ENCODE measurements at places on chromosomes 6 and 20.

DNA sequence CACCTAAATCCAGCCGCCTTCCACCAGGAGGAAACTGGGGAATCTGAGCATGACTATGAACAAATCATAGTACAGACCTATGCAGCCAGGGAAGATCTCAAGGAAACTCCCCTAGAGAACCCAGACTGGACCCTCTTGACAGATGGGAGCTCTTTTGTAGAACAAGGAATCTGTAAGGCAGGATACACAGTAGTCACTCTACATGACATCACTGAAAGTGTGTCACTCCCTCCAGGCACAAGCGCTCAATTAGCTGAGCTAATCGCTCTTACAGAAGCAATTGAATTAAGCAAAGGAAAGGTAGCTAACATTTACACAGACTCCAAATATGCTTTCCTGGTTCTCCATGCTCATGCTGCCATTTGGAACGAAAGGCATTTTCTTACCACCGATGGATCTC, 36.8 kb downstream of the PLN start:
- no peak for DNase-seq

DNA sequence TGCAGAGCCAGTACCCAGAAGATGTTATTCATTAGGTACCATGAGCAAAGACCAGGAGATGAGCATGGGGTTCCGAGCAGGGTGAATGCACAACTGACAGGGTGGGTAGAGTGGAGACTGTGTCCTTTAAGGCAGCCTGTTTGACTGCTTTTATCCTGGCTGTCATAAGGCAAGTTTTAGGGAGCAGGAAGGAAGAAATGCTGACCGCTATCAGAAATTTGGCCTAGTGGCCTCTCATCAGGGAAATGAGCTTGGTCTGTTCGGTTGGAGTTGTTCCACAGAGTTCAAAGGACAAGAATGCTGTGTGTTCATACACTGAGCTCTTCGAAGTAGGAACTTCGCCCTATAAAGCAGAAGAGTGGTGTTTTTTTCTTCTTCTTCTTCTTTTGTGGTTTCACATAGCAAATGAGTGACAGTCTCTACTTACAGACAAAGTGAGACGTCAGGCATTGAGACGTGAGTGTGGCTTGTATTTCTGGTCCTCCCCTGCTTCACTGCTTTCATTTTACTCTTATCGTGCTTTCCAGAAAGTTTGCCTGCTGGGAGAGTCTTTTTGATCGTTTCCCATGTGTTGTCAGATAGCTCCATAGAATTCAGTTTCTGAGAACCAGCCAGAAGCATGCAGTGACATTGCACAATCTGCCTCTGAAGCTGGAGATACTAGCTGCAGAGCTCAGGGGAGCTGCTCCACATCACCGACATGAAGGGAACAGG, at the start of gene CASS4:
TSS of gene CASS4 (plus strand) at position 502 of the 714 bp plus-strand sequence. CDS start at position 701, 199 bp downstream.
- DNase-seq, result no peak

- DNase-seq, result no peak
These were observed 165.3 kb upstream of the PREP start for GRCh38 chr6:105568142-105568541.

DNA sequence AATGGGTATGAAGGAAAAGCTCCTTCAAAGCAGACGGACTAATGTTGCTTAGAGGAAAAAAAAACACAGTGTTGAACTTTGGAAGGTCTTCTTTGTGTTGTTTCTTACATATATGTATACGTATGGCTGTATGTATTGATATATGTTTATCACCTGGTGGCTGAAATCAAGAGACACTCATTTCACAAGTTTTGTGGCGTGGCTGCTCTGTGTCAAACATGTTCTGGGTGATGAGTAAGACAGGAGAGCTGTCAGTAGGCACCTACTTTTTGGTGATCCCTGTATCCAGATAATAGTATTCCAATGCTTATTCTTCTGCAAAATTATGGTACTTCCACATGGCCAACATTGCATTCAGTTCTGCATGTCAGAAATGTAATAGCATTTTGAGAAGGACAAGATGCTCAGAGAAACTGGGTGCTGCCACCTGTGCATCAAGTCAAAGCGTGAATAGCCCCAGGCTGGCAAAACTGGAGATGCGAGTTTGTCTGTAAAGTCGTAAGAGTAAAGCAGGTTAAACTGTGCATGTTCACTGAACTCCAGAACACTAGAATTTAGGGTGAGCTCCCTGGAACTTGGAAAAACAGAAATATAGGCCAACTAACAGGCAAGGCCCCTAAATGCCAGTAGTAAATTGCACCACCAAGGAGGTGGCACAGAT, 67.9 kb downstream of the ARMC2 start:
- no peak for DNase-seq

DNA sequence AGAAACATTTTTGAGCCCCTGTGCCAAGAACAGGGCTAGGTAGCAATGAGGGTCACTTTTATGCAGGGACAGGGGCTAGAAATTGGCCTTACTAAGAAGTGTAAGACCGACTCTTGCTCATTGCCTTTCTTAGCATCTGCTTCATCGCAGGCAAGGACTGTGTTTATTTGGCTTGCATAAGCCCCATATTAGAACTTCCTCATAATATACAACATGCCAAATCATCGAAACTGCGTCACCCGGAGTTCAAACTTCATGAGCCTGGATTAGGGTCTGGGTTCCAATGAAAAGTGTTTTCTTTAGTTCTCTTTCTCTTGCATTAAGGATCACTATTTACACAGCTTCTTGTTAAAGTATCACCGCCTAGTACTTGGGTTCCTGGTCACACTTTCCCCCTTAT, 977 bp upstream of the SMAP1 start:
- no peak for DNase-seq

- DNase-seq, result no peak
These were observed 19.5 kb downstream of the KIF13A start for GRCh38 chr6:17967668-17968518.

- no peak for DNase-seq
These were observed 396.1 kb downstream of the PLCB1 start for GRCh38 chr20:8527998-8528723.

- DNase-seq, result no peak
These were observed 14.7 kb upstream of the IPCEF1 start for GRCh38 chr6:154371281-154371680.

- DNase-seq, result no peak
These were observed 1.2 kb downstream of the FOXO3 start for GRCh38 chr6:108561742-108562502.

DNA sequence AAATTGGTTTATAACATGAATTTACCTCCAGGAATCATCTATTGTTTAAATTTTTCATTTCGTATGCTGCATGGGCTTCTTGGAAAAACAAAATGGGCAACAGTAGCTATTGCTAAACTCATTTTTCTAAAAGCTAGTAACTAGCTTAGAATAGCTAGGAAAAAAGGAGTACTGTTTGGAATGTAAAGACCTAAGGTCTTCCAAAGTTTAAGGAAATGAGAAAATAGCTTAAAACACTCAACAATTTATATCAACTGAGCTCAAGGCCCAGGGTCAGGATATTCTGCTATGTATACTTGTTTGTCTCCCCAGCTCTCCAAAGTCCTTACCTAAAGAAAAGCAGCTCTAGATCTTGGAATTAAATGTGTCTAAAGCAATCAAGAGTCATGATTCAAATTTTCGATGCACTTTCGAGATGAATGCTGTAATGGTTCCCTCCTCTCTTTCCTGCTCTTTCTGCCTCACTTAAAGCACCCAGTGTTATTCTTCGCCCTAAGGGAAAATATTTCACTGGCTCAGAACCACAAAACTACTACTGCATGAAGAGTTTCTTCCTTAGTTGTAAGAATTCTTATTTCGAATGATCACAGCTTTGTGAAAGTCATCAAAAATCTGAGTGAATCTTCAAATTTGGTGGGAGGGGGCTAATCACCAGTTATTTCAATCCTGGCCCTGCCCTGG, 41.6 kb downstream of the LYRM4 start:
- no peak for DNase-seq

DNA sequence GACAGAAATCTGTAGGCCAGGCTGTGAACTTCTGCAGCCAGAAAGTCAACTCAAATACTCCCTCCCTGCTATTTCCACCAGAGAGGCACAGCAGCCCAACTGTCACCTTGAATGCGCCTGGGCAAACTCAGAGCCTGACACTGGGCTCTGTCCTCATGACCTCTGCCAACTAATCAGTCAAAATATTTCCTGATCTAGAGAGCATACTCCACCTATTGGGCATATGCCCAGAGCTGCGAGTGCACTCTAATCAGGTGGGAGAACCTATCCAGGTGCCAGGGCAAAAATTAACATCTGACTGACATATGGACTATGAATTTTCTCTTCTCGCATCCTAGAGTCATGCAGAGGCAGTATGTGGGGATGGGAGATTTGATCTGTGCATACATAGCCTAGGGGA, 406.3 kb upstream of the RUNX2 start:
- DNase-seq, result no peak

GRCh38 chr6:139722530-139722929, 348.1 kb upstream of the CITED2 start:
- DNase-seq, result no peak

DNA sequence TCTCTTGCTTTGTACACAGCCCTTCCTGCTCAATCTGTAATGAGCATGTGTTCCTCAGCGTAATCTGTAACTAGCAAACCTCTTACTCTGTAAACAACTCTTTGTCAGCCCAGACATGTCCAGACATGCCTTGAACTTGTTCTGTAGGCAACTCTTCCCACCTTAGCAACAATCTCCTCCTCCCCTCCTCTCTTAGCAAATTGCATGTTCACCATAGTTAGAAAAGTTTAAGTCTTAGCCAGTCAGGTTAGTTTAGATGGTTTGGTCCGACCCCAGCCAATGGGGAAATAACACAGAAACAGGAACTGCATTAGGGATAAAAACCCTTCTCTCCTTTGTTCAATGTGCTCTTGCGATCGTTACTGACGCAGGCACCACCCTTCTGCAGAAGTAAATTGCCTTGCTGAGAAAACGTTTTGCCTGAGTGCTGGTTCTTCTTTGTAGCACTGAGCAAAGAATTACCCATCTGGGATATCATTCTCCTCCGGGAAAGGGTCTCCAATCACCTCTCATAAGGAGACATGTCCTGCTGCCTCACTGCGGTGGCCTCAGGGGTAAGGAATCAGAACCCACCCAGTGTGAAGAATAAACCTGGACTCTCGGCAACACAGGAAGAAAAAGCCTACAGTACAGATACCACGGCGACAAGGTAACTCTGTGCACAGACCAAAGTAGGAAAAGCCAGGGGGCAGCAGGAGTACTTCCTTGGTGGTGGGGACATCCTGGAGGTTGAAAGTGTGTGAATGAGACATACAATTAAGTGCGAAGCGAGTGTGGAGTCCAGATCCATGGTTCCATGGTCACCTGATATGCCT, 26.2 kb downstream of the PLN start:
- DNase-seq, result no peak

DNA sequence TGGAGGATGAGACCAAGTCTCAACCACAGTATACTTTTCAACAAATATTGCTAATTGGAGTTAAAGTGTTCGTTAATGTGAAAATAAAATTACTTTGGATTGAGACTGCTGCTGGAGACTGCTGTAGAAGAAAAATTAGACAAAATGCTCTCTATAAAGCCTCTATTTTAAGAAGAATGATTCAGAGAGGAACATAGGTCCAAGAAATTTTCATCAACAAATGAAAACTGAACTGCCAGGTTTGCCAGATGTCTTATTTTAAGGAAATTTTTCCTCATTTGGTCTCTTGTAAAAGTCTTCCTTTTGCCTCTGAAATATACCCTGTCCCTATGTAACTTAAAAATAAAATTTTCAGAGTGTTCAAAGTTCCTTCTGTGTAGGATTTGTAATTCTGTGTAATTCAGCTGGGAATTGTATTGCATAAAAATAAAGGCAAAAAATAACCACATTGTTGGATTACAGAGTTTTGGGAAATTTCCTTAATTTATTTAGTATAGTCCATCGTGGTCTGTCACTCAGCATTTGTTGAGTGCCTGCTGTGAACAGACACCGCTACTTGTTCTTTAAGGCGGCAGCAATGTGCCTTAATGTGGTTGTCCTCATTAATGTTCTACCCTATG, 27.4 kb downstream of the ANKS1A start:
- no peak for DNase-seq

GRCh38 chr6:3322366-3322890, 63.7 kb downstream of the PSMG4 start:
- DNase-seq, result no peak

DNA sequence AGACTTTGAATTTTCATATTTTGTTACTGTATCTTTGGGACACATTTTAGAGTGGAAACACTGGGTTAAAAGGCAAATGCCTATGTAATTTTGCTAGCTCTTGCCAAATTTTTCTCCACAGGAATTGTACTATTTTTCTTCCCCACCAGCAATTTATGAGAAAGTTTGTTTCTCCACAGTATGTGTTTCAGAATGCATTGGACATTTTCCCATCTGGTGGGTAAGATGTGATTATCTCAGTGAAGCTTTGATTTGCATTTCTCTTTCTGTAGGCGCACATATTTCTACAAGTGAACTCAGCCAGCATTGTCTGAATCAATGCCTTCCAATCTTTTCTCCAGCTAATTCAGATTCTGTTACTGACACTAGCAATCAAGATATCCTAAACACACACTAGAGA, 157.8 kb downstream of the RCAN2 start:
- DNase-seq, result no peak

GRCh38 chr6:21230536-21230935, 363.0 kb upstream of the SOX4 start:
- no peak for DNase-seq

- no peak for DNase-seq
These were observed 137.6 kb downstream of the RNGTT start for GRCh38 chr6:88825856-88826255.

GRCh38 chr6:142943711-142944123, 1.3 kb downstream of the HIVEP2 start:
- peak; percentile 49 for DNase-seq
